Mammary microvascular endothelial cell (primary cell): ENCODE measurements at places on chromosomes 7 and 10. TPM values are rescaled to one million over a fixed set of nuclear protein-coding genes. Genes with fewer than 3 reads are reported as not detected.

Gene FAM237B
- total RNA-seq, result not detected in 2 replicates

Gene PTN
- total RNA-seq, result 0.07 TPM in 1 of 2 replicates, not detected in the other

Gene LOXL4
- total RNA-seq, result 9.1 and 9.3 TPM in 2 replicates

Gene CFAP58
- total RNA-seq, result 0.39 and 0.67 TPM in 2 replicates

Gene SYT15
- total RNA-seq, result under 0.01 and 0.20 TPM in 2 replicates

Gene PRSS1
- total RNA-seq, result not detected in 2 replicates

Gene TCAF1
- total RNA-seq, result 26.8 and 33.3 TPM in 2 replicates

Gene CHN2
- 0.67 and 2.7 TPM in 2 replicates for total RNA-seq

Gene TRIM50
- total RNA-seq, result not detected in 2 replicates

Gene C10orf67
- not detected in 2 replicates for total RNA-seq

Gene HIBADH
- 28.0 and 31.0 TPM in 2 replicates for total RNA-seq

Gene INA
- total RNA-seq, result 1.1 and 1.6 TPM in 2 replicates

Gene HABP2
- total RNA-seq, result not detected in 2 replicates

Gene BCL7B
- 65.4 and 66.0 TPM in 2 replicates for total RNA-seq

Gene GDF10
- not detected in 2 replicates for total RNA-seq

Gene GPR146
- total RNA-seq, result 7.8 TPM in 2 replicates

Gene KLLN
- total RNA-seq, result 0.10 and 0.13 TPM in 2 replicates

Gene PRPS1L1
- total RNA-seq, result not detected in 2 replicates

Gene ASIC3
- not detected in 2 replicates for total RNA-seq

Gene CABCOCO1
- total RNA-seq, result 0.10 and 0.53 TPM in 2 replicates

Gene LEP
- not detected in 2 replicates for total RNA-seq

Gene BAMBI
- total RNA-seq, result 1.1 and 1.6 TPM in 2 replicates

Gene UPK3B
- 1.1 TPM in 1 of 2 replicates, not detected in the other for total RNA-seq

Gene OR2A12
- total RNA-seq, result not detected in 2 replicates

Gene FERD3L
- not detected in 2 replicates for total RNA-seq

Gene SLC13A1
- total RNA-seq, result not detected in 2 replicates

Gene WNT8B
- not detected in 2 replicates for total RNA-seq

Gene FBXL13
- total RNA-seq, result 0.87 and 1.7 TPM in 2 replicates

Gene ELOVL3
- not detected in 2 replicates for total RNA-seq

Gene INHBA
- total RNA-seq, result 2.4 and 2.8 TPM in 2 replicates

Gene CLDN3
- 0.98 and 1.2 TPM in 2 replicates for total RNA-seq

Gene LRRN3
- 0.05 TPM in 1 of 2 replicates, not detected in the other for total RNA-seq

Gene ECHDC3
- total RNA-seq, result 20.0 and 23.8 TPM in 2 replicates

Gene COL28A1
- total RNA-seq, result not detected in 2 replicates

Gene TMEM229A
- not detected in 2 replicates for total RNA-seq

Gene STEAP4
- not detected in 2 replicates for total RNA-seq
